ENCODE measurements at places on chromosomes 6 and 20.

DNA sequence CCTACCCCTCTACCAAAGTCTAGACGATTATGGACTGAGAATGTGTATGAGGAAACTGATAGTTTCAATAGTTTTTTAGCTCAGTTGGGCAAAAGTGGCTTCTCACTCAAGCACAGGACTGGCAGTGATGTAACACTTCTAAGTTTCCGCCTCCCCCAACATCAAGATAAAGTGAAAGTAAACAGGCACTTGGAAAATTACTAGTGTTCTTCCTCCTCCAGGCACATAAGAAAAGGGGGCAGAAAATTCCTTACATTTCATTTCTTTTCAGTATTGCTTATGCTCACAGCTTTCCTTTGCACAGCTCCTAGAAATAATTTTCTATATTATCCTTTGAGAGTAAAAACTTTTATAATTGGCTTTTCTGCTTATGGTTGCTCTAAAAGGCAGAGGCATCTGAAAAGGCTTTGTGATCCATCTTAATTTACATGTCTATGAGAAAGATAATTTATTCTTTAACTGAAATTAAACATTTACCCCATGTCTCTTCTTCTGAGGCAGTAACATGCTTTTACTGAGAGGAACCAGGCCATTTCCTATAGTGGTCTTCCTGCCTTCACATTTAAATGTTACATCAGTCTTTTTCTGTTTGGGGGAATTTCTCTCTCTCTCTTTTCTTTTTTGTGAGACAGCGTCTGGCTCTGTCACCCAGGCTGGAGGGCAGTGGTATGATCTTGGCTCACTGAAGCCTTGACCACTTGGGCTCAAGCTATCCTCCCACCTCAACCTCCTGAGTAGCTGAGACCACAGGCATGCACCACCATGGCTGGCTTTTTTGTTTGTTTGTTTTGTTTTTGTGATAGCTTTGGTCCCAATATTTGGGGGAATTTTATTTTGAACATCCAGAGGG is 65.0 kb upstream of the EEF1A1 start:
- DNase-seq = no peak

- no peak for DNase-seq
Observed at GRCh38 chr6:134426623-134427022, 108.7 kb upstream of the SGK1 start.

DNA sequence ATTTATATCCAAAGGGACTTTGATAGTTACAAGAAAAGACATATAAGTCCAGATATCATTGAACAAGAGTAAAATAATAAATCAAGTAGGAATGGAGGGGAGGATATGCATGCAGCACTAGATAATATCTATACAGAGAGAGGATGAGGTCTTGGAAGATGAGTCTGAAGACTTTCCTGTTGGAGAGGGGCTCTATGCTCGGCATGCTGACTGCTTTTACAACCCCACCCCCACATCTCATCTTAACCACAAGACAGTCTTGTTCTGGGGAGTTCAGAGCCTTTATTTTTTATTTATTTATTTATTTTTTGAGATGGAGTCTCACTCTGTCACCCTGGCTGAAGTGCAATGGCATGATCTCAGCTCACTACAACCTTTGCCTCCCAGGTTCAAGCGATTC is 48.4 kb upstream of the IER3 start:
- no peak for DNase-seq

- no peak for DNase-seq
Observed at GRCh38 chr20:31739550-31739977, 474 bp downstream of the TPX2 start.

GRCh38 chr6:7424058-7424457 is 34.5 kb downstream of the RIOK1 start:
- no peak for DNase-seq

DNA sequence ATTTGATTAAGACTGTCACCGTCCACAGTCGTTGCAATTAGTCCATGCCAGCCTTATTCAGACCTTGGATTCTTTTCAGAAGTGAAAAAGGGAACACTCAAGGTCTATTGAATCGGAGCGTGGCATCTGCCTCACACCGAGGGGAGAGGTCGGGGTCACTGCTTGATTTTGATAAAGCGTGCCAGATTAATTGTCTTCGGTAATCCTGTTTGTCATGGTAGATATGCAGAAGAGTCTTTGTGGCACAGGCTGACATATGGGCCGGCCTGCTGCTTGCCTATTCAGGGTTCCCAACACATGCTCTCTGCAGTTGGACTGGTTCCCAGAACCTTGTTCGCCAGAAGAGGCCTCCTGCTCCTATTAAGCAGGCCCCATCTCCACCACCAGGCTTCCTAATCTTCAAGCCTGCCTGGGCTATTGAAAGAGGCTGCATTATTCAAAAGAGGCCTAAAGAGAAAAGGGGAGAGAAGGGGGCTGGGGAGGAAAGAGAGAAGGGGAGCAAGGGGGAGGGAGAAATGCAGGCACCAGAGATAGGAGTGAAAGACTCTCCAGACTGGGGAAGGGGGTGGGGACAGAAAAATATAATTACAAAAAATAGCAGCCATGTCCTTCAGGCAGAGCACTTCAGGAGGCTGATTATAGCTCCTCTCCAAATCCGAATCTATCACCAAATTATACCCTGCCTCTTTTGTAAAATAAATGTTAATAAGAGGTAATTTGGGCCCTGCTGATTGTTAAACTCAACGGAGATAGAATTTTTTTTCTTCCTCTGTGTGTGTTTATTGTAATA is 611.3 kb downstream of the HDGFL1 start:
- DNase-seq = no peak

- no peak for DNase-seq
Observed at GRCh38 chr20:35472209-35472608, 16.8 kb downstream of the CEP250 start.

Measured in stimulated activated CD8-positive, alpha-beta memory T cell treated with anti-CD3 and anti-CD28 coated beads, Interleukin-4, amount 100 ng/mL, for 1 hour (primary cell).